ENCODE measurements at places on chromosomes 6 and 20.

DNA sequence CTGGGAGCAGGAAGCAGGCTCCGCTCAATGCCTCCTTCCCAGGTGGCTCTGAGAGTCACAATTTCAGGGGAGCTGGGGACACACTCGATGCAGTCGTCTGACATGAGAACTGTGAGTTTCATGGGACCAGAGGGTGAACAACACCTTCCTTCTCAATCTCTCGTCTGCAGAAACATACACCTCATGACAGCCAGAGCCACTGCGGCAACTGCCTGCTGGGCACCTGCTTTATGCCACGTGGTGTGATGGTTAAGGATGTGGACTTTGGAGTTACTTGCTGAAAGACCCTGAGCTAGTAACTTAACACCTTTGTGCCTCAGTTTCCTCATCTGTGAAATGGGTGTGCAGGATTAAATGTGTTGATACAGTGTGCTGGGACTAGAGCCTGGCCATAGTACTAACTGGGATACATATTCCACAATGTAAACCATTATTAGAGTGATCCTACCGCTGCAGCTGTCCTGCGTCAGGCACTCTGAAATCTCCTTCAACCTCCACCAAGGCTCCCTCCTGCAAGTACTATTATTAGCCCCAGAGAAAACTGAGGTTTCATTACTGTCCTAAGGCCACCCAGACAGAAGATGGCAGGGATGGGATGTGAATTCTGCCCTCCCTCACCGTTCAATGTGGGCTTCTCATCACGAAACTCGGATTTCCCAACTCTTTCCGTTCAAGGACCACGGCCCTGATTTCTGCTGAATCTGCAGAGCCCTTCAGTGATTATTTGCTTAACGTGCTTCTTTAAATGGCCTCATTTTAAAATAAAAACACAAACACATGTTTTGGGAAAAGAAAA lies 24.4 kb downstream of the SULF2 start:
- DNase-seq: no peak

DNA sequence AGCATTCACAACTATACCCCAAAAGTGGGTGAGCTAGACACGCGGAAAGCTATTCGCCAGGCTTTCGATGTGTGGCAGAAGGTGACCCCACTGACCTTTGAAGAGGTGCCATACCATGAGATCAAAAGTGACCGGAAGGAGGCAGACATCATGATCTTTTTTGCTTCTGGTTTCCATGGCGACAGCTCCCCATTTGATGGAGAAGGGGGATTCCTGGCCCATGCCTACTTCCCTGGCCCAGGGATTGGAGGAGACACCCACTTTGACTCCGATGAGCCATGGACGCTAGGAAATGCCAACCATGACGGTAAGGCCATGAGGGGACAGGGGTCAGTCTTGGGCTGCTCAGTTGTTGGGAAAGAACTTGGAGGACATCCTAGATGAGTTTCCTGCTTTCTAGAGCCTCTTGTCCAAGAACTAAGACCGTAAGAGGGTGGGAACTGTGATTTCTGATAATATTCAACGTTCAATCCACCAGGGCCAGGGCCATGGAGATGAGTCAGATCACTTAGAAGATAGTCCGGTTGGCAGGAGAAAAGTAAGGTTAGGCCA lies 23.4 kb downstream of the MMP24OS start:
- no peak for DNase-seq

DNA sequence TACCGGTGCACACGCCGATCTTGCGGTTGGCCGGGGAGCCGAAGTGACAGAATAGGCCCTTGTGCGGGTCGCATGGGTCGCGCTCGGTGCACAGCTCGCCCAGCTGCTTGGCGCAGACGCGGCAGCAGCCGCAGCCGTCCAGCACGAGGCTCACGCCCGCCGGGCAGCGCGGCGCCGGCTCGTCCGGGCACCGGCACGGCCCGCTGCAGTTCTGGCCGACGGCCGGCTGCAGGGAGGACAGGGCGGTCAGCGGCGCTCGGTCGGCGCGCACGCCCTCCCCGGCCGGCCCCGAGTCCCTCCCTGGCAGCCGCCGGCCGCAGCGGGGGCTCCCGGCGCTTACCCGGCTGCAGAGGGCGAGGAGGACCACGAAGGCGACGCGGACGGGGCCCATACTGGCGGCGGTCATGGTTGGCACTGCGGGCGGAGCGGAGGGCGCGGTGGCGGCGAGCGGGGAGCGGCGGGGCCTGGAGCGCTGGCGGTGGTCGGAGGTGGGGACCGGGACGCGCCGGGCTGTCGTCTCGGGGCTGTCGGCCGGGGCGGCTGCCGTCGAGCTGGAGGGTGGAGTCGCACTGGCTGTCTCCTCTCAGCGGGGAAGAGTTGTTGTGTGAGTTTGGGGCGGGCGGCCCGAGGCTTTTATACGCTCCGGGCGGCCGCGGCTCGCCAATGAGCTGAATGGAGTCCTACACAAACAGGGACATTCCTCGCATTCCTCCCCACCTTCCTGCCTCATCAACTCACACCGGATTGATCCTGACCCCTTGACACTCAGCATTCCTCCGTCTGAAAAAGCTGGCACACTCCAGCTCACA lies at the start of gene CCN2:
Gene CCN2 (minus strand): TSS at position 606 of the 809 bp plus-strand sequence. CDS start 200 bp downstream, at position 406.
- no peak for DNase-seq

DNA sequence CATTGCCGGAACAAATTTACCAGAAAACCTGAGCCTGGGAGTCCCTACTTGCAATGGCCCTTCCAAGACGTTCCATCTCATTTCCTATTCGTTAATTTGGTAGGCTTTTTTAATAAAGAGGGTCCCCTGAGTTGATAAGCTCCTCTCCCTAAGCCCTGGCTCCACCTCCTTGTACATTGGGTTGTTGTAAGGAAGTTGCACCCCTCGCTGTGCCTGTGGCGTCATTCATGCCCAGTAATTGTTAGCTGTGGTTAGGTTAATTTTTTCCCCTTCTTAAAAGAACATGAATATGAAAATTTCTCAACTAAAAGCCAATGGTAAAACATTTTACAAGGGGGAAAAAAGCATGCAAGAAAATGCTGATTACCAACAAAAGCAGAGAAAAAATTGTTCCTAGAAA lies 91.9 kb downstream of the SLC24A3 start:
- DNase-seq: no peak

DNA sequence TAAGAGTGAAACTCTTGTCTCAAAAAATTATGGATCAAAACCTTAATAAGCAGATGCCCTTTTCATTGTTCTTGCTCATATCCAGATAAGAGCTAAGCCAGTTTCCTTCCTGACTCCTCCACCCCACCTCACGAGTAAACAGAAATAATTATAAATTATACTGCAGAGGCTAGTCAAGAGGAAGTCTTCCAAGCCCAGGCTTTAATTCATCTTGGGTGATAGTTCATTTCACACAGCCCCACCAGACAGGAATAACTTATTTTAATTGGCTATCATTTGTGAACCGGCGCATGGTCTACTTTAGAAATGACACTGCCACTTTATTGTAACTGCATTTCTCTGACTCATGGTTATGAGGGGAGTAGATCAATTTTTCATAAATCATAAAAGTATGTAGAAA lies 102.0 kb downstream of the BTBD3 start:
- DNase-seq: no peak

DNA sequence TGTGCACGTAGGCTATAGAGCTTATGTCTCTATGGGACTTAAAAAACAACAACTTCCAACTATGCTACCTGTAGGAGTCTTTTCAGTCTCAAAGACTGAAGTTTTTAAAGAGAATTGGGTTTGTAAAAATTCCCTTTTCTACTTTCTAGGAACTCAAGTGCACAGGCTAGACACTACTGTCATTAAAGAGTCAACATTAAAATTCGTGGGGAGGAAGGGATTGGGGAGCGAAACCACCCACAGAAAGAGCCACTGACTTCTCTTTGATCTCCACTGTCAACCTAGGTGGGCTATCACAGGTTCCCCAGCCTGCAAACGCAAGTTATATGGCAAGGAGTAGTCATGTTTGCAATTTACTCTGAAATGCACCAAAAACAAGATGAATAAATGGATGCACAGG lies 37.7 kb downstream of the ADTRP start:
- DNase-seq: no peak

DNA sequence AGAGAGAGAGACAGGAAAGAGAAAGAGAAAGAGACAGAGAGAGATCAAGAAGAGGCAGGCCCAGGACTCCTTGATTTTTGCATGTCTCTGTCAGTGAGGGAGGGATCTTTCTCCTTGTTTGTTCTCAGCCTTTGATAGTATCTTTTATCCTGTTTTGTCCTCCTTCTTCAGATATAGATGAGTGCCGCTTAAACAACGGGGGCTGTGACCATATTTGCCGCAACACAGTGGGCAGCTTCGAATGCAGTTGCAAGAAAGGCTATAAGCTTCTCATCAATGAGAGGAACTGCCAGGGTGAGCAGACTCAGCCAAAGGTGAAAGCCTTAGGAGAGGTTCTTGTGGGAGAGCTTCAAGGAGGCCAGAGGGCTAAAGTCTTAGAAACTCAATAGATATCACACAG lies 20.0 kb upstream of the ZNF76 start:
- DNase-seq: no peak

GRCh38 chr6:91704531-91704930 lies 1117.7 kb upstream of the MAP3K7 start:
- no peak for DNase-seq

- DNase-seq: no peak
These were observed 181.2 kb downstream of the ISM1 start for GRCh38 chr20:13402171-13402760.

GRCh38 chr20:60035-60918 lies 27.2 kb upstream of the DEFB125 start:
- DNase-seq: no peak

DNA sequence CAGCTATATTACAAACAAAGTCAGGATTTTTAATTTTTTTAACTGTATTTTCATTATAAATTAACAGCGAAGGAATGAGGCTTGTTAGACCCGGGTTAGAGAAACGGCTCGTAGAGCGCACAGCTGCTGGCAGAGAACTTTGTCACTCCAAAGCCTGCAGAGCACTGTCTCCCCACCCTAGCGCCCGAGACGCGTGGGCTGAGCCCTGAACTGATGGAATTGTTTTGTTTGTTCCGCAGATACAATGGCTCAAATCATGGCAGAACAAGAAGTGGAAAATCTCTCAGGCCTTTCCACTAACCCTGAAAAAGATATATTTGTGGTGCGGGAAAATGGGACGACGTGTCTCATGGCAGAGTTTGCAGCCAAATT lies 810 bp downstream of the LAMP5 start:
- no peak for DNase-seq

DNA sequence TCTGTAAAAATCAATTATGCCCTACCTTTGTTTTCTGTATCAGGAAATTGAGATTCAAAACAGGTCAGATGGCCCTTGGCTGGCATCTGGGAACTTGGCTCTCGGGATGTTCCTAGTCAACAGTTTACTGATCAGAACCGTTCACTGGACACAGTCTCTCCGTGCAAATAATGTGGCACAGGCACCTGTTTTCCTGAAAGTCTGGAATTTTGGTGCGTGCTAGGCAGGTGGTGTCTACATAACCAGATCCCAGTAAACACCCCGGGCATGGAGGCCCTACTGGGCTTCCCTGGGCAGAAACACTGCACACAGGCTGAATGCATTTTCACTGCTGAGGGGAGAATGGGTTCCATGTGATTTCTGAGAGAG lies 7.5 kb downstream of the SNHG17 start:
- no peak for DNase-seq

DNA sequence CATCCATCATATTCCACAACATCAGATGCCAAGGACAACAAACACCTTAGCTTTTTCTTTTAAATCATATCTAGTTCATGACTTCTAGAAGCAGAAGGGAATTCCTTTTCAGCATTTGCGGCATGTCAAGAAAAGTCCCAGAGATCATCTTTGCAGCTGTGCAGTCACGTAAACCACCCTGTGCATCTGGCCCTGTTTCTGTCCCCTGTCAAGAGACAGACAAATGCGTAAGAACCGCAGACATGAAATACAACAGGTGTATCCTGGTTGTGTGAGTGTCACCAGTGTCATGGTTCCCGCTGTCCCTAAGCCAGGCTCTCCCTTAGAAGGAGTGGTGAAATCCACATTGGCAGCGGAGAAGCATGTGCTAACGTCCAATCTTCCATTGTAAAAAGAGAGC lies 28.1 kb downstream of the LY86 start:
- DNase-seq: no peak

- DNase-seq: no peak
These were observed 10.4 kb downstream of the CHD6 start for GRCh38 chr20:41607791-41608190.

- DNase-seq: no peak
These were observed 41.2 kb upstream of the RNF146 start for GRCh38 chr6:127225497-127225896.

DNA sequence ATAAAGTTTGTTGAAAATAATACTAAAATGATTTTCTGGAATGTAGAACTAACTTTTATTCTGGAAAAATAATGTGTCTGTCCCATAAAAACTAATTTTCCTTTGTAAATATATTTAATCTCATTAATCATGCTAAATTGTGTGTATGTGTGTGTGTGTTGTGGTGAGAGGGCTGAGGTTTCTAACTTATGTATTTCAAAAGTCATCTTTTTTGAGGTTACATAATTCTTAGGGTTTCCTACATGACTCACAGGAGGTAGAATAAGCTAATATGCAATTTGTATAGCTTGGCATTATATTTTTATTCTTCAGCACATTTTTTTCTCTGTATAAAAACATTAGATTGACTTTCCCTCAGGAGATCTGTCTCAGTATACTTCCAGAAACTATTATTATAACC lies 64.1 kb upstream of the CLVS2 start:
- no peak for DNase-seq

DNA sequence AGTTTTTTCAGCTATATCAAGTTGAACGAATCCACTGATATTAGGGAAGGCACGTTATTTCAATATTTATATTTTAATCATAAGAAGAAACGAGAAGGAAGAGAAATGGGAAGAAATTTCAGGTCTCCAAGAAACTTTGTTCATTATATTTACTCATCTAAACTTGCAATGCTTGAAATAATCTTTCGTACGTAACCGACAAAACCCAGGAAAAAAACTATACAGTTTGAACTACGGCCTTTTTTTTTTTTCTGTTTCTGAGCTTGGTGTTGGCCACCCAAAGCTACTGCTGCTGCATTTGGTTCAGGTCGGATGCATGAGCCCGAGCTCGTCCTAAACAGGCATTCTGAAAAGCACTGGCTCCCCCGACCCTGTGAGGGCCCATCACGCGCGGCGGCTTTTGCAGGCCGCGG lies 548 bp downstream of the PERP start:
- DNase-seq: no peak

GRCh38 chr6:73062837-73063236 lies 162.5 kb downstream of the KHDC1L start:
- no peak for DNase-seq

GRCh38 chr20:52529826-52530225 lies 338.2 kb upstream of the ZFP64 start:
- DNase-seq: no peak

DNA sequence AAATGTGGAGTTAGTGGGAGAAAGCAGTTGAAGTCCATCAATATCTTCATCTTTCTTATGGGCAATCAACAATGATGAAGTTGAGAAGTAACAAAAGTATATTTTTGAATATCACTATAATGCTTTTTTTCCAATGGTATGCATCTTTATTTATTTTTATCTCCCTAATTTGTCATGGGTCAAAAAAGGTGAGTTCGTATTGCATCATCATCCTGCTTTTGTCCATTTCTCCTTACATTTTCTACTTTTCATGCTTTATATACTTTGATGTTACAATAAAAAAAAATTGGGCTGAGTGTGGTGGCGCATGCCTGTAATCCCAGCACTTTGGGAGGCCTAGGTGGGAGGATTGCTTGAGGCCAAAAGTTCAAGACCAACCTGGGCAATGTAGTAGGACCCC lies 101.2 kb upstream of the STXBP5 start:
- no peak for DNase-seq

GRCh38 chr6:137156650-137157049 lies 16.8 kb downstream of the IL22RA2 start:
- DNase-seq: no peak
